ENCODE measurements at places on chromosomes 3 and 15.

GRCh38 chr3:126837773-126838172 lies 133.7 kb downstream of the CHCHD6 start:
- DNase-seq: no peak

GRCh38 chr3:30659270-30660130 lies 53.1 kb downstream of the TGFBR2 start:
- DNase-seq: no peak

DNA sequence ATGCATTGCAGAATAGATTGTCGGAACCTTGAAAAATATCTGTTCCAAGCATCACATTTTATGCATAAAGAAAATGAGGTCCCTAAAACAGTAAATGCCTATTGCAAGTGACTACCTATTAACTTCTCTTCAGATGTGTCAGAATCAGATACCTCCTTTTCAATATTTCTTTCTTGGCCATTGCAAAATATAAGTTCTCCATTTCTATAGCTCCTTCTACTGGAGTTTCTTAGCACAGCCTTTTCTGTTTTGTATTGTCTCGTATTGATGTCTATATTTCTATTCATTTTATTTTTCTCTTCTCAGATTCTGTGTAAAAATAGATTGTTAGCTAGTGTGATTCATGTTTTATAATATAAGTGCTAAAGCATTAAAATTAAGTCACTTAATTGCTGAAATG lies 63.4 kb downstream of the PPARG start:
- DNase-seq: no peak

DNA sequence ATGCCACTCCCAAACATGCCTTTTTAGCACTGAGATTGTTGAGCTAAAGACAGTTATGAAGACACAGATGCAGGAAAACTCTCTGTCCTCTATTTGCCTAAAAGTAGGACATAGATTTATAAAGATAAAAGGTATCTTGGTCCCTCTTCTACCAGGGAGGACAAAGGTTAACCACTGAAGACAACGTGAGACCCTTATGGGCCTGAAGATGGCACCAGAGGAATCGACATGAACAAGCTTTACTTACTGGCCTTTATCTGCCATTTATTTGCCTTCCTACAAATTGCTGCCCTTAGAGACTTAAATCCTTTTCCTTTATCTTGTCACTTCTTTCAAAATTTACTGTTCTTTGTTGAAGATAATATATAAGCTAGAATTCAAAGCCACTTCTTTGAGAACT lies 109.7 kb upstream of the FAM3D start:
- no peak for DNase-seq

DNA sequence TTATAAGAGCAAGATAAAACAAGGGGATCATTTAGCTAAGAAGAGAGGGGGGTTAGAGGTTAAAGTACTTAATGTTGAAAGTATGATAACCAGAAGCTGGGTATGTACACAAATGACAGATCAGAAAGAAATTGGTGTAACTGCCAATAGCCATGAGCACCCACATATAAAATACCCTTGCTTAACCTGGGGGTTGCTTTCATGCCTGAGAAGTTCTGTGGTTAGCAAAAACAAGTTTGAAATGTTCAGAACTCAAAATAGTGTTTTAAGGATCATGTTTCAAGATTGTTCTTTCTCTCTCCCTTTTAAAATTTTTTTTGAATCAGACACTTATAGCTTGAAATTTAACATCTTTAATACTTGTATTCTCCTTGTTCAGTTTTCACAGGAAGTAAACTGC lies 321.4 kb upstream of the GBE1 start:
- no peak for DNase-seq

- DNase-seq: no peak
These were observed 187.4 kb upstream of the STAC start for GRCh38 chr3:36192901-36193300.

DNA sequence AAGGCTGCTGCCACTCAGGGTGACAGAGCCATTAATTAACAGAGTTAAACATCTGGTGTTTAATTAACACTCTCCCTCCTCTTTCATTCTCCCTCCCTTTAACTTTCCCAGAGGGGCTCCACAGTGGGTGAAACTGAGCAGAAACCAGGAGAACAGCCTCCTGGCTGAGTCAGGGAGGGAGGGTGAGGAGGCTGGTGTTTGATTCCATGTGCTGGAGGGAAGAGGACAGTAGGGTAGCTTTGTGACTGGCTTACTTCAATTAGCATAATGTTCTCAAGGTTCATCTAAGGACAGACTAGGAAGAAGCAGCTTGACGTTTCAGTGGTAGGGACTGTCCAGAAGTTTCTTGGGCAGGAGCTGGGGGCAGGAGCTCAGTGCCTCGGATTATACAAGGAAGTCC lies 62.8 kb downstream of the SEMA5B start:
- no peak for DNase-seq

Measured in GM10248 (cell line).